ENCODE measurements at places on chromosomes 11 and 22.

DNA sequence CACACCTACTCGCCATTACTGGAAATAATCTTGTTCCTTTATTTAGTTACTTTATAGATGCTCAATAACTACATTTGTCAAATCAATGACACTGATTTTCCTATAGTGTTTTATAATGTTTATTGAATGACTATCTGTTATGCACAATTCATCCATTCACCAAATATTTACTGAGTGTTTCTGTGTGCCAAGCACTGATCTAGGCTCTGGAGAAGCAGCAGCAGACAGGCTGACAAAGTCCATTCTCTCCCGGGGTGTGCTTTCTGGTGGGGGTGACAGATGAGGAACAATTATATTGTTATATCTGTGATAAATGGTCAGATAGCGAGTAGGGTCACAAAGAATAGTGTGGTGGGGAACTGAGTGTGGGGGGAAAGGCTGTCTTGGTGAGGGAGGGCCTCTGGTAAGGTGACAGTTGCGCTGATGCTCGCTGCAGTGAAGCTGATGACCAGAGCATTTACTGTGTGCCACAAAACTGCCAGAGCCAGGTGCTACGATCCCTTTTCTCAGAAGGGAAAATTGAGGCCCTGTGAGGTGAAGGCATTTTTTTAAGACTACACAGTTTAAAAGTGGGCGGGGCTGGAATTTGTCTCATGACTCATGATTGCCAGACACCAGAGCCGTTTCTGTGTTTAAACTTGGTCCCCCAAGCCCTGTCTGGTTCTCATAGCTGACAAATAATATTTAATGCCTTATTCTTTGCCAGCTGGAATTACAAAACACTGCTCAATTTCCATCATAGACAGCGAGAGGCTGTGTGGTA is 10.2 kb downstream of the PACS1 start:
- peak; percentile 51 for DNase-seq

GRCh38 chr11:60933416-60934123 is 9.3 kb downstream of the TMEM132A start:
- no peak for DNase-seq

DNA sequence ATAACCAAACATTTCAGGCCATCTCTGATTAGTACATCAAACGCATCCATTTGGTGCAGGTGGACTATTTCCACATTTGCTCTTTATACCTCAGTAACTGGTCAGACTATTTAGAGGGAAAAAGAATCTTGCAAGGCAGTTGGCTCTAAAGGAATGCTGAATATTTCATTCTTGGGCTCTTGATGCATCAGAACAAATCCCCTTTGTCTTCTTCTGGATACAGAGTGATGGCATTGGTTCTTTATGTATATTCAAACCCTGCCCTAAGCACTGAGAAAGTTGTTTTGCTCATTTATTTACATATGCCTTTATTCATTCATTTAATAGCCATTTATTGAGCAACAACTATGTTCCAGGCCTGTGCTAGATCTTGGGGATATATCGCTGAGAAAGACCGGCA is 31.1 kb upstream of the RAB30 start:
- DNase-seq = no peak

GRCh38 chr11:20353829-20354434 is 9.6 kb upstream of the HTATIP2 start:
- DNase-seq = peak; percentile 29

DNA sequence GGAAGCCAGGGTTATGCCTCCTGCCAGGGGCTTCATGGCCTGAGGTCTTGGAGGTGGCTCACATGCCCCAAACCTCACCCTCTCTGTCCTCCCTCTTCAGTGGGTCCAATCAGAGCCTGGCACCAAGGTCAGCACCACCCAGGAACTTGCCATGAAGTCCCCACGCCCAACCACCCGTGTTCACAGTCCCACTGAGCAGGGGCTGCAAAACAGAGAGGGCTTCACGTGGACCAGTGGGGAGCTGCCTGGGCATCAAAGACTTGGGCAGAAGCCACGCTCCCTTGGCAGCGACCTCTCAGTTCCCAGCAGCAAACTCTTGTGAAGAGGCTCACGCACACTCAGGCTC is 425.8 kb upstream of the B3GAT1 start:
- DNase-seq = no peak

- DNase-seq = peak; percentile 72
Measured at GRCh38 chr11:16605389-16605893, 133.0 kb upstream of the C11orf58 start.

DNA sequence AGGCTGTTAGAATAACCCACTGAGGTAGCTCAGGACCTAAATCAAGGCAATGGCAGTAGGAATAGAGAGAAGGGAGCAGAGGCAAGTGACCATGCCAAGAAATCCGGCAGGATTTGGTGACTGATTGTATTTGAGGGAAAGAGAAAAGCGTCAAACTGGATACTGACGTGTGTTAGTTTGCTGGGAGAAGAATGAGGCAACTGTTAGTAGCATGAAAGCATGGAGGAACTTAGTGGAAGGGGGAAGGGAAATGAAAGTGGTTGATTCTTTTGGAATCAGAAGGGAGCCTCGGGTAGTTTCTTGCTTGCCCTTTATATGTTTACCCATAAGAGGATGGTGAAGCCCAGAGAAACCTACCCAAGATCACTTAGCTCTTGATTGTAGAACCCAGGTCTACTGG is 8.3 kb downstream of the PPFIBP2 start:
- DNase-seq = no peak

GRCh38 chr11:33040033-33040861 is 875 bp downstream of the TCP11L1 start:
- DNase-seq = no peak

GRCh38 chr22:49243965-49244364 is 583.7 kb downstream of the BRD1 start:
- DNase-seq = no peak

DNA sequence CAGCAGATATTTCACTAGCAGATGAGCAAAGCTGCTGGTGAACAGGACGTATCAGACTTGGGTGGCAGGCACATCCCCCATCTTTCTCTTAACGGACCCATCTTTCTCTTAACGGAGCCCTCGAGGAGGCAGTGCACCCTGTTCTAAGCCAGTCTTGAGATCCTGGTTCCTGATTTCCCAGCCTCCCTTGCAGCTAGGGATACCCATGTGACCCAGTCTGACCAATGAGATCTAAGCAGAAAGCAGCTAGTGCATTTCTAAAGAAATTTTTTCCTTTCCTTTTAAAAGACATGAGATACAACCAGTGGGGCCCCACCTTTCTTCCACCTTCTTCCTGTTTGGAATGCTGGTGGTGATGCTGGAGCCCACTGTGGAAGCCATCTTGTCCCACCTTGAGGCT is 13.6 kb upstream of the ELFN2 start:
- DNase-seq = no peak

- DNase-seq = no peak
Measured at GRCh38 chr22:23035557-23036277, 34.6 kb upstream of the GNAZ start.

DNA sequence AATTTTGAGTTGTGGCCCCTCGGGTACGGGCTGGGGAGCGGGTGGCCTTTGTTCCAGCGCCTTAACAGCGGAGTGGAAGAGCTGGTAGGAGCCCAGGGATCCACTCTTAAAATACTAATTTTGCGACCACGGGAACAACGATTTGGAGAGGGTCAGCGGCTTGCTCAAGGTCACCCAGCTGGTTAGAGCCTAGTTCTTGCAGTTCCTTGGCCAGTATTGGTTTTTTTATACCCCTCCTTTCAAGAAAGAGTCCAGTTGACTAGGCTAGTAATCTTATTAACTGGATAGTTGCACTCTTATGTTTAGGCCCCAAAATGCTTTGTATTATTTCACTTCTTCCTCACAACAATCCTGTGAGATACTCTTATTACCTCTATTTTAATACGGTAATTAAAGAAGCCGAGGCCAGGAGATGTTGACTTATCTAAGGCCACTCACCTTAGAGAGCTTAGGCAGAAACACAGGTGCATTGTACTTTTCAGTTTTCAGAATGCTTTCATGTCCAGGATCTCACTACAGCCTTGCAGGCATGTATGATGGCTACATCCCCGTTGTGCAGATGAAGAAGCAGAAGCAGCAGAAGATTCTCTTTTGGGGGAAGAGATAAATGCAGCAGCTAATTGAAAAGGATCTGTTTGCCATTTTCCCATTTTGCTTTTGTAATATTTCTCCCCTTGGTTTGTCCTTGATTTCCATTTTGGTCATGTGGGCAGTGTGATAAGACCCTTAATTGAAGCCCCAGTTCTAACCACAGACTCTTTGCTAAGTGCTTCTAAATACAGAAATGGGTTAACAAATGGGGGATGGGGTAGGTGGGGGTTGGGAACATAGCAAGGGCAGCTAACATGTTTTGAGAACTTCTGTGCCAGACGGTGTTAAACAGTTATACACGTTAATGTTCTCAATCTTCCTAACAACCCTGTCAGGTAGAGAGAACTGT is 1.4 kb downstream of the SREBF2 start:
- DNase-seq = no peak

- no peak for DNase-seq
Measured at GRCh38 chr11:34830648-34831047, 85.5 kb downstream of the APIP start.

- no peak for DNase-seq
Measured at GRCh38 chr11:107695446-107695845, 16.4 kb downstream of the SLN start.

- DNase-seq = no peak
Measured at GRCh38 chr11:18312663-18313420, 9.1 kb downstream of the HPS5 start.

DNA sequence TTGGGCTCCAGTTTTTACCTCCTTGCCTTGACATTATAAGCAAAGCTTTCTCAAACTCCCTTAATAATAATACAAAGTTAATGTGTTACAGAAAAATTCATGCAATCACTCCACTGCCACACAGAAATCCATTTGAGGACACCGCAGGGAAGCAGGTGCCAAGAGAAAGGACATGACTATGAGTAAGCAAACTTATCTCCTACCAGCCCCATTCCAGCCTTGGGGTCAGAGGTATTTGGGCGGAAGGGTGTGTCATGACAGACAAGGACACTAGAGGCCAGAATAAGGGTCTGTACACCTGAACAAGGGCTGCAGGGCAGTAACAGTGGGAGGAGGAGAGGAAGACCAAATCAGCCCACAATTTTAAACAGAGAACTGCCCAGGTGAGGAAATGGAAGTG is 5.9 kb downstream of the GNG3 start:
- peak; percentile 60 for DNase-seq

DNA sequence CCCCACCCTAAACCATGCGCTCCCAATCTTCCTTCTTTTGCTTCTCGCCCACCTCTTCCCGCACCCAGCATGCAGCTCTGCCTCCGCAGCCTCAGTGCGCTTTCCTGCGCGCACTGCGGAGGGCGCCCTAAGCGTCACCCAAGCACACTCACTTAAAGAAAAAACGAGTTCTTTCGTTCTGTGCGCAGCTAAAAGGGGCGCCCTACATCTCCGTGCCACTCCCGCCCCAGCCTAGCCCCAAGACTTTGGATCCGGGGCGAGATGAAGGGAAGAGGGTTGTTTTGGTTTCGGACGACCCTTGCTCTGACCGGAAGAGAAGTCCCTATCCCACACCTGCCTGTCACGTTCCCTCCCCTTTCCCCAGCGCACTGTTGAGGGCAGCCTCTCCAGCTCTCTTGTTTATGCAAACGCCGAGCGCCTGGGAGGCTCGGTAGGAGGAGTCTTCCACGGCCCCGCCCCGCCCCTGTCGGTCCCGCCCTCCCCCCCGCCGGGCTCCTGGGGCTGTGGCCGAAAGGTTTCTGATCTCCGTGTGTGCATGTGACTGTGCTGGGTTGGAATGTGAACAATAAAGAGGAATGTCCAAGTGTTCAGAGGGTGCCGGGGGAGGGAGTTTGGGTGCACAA is 5.3 kb downstream of the VSIG2 start:
- peak; percentile 93 for DNase-seq

DNA sequence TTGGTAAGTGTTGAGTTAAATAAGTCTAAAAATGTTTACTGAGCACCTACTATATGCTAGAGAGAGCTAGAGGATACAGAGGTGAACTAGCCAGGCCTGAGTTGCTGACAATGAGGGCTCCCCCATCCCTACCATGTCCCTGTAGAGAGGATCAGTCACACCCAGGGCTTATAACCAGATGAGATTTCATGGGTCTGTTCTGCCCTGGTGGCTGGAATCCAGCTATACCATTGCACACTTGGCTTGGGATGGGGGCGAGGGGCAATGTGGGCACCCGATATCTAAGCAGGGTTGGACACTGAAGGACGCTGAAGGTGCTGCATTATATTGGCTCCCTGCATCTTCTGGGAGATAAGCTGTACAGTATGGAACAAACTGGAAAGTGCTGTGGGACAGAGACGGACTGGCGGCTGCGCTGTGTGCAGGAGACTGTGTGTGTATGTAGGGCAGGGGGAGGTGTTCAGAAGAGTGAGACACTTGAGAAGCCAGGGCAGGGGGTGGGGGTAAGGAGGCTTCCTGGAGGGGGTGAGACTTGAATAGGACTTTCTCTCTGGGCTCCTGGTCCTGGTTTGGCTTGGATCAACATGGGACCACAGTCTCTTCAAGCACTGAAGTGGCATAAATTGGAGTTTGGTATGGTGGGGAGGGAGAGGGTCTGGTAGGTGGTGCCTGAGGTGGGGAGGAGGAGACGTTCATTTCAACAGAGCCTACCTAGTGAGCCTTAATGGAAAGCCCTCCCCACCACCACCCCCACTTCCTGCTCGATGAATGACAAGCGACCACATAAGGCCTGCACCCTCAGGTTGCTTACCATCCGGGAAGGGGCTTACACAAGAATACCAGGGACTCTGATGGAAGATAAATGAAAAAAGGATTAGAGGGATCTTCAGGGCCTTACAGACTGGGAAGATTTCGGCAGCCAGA is 1.8 kb downstream of the CD82 start:
- no peak for DNase-seq

DNA sequence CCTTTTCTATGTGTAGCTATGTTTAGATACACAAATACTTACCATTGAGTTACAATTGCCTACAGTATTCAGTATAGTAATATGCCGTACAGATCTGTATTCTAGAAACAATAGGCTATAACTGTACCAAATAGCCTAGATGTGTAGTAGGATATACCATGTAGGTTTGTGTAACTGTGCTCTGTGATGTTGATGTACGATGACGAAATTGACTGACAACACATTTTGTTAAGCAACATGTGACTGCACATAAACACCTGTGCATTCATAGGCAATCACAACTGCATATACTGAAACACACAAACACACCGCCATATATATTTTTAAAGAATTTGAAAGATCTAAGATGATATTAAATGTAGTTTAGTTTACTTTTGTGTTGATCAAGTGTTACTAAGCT is 60.4 kb downstream of the TEAD1 start:
- DNase-seq = no peak

- no peak for DNase-seq
Measured at GRCh38 chr11:95661162-95661561, 128.4 kb downstream of the FAM76B start.

DNA sequence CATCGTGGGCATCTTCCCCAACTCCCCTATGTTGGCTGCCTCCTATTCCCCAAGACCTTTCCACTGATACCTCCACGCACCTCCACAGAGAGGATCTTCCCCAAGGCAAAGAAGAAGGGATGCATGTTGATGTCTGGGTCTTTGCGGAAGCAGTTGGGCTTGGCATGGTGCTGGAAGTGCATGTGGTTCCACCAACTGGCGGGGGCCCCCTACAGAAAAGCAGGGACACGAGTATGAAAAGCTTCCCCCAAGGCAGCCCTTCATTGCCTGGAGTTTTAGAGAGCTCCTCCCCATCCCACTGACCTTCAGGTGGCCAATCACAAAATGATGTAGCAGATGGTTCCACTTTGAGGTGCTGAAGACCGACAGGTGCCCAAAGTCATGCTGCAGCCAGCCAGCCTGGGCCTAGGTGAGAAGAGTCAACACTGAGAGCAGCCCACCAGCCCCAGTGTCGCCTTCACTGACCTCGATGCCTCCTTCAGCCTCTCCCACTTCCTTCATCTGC is 6.1 kb downstream of the FADS1 start:
- no peak for DNase-seq

- no peak for DNase-seq
Measured at GRCh38 chr11:44593251-44593650, 27.8 kb downstream of the CD82 start.

Data from stomach (tissue), 19 donors.